ENCODE measurements at places on chromosomes 11 and 22.

- no peak for DNase-seq
Measured at GRCh38 chr11:40100162-40100553, 1359.3 kb downstream of the LRRC4C start.

DNA sequence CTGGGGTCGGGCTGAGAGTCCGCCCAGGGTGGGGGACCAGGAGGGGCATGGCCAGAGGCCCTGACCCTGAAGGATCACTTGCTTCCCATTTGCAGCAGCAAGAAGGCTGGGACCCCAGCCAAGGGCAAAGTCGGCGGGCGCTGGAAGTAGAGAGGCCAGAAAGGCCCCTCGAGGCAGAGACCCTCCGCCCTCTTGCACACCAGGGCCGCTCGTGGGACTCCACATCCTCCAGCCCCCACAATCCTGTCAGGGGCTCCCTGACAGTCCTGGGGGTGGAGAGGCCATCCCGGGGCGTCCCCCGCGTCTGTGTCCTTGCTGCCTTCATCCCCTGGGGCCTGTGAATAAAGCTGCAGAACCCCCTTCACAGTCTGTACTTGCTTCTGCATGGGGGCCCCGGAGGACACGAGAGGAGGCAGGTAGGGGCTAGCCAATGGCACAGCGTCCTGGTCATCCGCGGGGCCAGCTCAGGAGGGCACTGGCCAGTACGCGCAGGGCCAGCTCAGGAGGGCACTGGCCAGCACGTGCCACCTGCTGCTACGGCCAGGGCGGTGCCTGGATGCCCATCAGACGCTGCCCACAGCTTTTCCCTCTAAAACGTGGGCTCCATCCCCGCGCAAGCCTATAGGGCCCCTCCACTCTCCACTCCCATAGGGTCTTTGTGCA, 8.7 kb upstream of the MRPL23 start:
- DNase-seq = no peak

- DNase-seq = no peak
Measured at GRCh38 chr22:38012604-38013072, 28.3 kb upstream of the SOX10 start.

GRCh38 chr22:45246060-45246985, 5.6 kb upstream of the KIAA0930 start:
- DNase-seq = no peak

DNA sequence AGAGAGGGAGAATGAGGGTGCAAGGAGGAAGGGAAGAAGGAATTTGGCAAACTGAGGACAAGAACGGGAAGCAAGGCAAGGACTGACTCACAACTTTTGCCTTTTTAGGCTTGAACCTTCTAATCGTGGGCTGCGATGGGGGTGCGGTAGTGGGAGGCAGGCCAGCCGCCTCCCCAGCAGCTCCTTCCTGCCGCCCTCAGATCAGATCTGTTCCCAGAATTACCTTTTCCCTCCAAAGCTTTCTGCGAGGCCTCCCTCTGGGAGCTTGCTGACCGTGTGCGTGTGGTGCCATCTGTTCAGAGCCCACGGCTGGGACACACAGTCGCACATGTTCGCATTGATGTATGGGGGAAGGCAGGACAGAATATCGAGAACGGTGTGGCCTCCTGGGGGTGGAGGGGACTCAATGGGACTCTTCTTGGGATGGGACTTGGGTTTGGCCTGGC, 86.9 kb upstream of the PARVA start:
- DNase-seq = no peak

GRCh38 chr11:11975201-11976092, 33.0 kb downstream of the DKK3 start:
- DNase-seq = no peak

GRCh38 chr11:79950172-79950571, 509.3 kb upstream of the TENM4 start:
- no peak for DNase-seq

DNA sequence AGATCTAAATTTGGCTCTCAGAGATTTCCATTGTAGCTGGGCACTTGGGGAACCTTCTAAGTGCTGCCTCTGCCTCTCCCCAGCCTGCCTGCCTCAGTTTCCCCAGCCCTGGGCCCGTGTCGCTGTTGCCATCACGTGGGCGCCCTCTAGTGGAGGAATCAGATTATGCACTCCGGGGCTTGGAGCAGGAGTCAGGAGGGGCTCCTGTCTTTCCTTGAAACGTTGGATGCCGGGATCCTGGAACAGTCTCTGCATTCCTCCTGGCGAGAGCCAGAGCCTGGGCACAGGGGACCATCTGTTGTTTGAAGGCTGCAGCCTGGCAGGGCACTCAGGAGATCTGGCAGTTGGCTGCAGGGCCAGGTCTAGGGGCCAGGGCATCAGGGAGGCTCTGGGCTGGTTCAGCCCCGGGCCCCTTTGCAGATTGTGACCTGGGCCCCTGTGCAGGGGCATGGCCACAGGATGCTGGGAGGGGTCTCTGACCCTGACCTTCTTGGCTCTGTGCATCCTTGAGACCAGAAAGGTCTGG, 71.6 kb downstream of the LRP5 start:
- DNase-seq = peak; percentile 38

DNA sequence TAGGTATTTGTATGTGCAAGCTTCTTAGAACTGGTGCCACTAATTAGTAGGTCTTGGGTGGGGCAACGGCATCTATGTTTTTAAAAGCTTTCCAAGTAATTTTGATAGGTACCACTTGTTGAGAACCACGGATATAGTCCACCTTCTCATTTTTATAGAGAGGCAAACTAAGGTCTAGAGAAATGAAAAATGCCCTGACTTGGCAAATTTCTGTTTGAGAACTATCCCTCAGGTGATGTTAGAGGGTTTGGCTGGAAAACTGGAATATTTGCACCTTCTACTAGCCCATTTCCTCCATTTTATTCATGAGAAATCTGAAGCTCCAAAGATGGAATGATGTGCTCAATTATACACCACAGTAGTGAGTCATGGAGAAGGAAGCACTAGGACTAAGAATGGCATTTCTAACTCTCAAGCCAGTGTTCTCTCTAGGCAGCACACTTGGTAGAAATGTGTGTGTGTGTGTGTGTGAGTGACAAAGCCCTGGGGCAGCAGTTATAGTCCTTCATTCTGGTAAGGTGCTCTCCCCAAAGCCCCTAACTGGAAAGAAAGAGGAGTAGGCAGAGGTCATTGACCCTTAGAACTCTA, 1.8 kb upstream of the TMEM86A start:
- DNase-seq = no peak

DNA sequence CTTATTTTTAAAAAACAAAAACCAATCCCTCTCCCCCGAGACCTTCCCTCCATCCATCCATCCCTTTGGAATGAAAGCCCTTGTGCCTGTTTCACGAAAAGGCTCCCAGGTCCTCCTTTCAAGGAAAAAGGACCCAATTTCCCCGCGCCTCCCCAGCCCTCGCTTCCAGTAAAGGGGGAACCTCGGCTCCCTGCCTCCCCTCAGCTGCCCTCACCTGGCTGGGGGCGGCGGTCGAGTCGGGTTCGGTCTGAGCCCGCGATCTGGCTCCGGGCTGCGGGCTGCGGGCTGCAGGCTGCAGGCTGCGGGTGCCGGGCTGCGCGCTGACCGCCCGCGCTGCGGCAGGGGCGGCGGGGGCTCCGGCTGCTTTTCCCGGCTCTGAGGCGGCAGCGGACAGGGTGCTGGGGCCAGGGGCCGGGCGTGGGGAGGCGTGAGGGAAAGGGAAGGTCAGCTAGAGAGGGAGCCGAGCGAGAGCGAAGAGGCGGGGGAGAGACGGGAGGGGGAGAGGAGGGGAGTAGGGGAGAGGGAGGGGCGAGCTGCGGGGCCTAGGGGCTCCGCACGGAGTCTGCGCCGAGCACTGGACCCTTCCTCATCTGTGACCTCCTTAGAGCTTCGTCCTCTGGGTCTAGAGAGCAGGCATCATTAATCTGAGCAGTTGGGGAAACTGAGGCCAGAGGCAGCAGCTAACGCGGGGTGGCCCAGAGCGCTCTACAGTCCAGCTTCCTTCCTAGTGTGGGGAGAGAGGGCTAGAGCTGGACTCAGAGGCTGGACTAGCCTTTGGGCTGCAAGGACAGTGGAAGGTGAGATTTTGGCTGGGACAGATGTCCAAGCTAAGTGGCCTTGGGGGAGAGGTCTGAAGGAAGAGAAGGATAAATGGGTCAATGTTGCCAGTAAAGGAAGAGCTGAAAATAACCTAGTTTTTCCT, at the start of gene C1QTNF4:
Gene C1QTNF4 (minus strand): TSS at position 478 of the 922 bp plus-strand sequence. CDS start 3,601 bp downstream, outside the sequence.
- no peak for DNase-seq

GRCh38 chr11:83611600-83611999, 325.4 kb upstream of the CCDC90B start:
- no peak for DNase-seq

GRCh38 chr11:61195719-61196118, 7.6 kb upstream of the PGA3 start:
- no peak for DNase-seq

DNA sequence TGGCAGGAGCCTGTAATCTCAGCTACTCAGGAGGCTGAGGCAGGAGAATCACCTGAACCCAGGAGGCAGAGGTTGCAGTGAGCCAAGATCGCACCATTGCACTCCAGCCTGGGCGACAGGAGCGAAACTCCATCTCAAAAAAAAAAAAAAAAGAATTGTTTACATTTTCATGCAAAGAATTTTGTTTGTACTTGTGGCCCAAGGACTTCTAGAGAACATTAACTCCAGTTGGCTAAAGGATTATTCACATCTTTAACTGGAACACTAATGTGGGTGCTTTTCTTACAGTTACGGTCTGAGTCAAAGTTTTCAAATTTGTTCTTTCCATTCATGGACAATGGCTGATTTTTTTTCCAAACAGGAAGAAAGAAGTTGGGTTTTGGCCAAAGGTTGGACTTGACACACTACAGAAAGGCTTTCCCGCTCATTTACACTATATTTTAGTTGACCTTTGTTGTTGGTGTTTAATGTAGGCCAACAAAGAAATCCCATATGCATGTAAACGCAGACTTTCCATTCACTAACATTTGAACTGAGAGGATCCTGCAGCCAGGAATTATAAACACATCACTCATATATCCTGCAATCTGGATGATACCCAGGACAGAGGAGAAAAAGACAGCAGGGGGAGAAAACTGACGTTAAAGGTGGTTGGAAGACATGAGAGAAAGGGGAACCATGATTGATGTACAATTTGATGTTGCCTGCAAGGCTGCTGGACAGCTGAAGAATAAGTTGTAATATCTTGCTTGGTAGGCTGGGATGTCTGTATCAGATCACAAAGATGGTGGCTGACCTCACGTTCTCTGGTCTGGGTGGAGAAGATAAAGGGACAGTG, 13.1 kb downstream of the POU2AF1 start:
- no peak for DNase-seq

DNA sequence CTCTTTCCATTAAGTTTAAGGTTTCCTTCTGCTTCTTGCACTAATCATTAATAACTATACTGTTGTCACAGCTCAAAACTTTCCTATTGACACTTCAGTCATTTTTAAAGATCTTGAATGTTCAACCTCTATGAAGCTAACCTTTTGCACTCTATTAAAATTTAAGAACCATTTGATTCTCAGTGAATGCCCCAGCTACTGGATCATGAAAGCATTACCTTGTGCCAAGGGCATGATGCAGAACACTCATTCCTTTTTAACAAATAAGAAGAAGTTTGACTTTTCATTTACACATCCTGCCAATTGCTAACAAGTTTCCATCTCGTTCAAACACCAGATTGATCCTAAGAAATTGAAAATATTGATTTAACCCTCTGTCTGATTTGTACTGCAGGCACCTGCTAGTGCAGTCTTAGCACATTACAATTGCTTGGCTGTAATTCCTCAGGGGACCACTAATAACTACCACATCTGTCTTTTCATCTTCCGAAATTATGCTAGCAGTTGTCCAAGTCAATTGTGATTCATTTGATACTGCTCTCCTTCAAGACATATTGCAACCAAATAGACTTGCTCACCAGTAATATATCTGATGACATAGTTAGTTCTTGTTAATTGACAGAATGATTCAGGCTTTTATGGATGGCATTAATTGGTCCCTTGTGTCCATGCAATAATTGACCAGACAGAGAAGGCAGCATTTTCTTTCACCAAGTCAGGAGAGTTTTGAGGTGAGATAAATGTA, 158.4 kb downstream of the TEAD1 start:
- no peak for DNase-seq

DNA sequence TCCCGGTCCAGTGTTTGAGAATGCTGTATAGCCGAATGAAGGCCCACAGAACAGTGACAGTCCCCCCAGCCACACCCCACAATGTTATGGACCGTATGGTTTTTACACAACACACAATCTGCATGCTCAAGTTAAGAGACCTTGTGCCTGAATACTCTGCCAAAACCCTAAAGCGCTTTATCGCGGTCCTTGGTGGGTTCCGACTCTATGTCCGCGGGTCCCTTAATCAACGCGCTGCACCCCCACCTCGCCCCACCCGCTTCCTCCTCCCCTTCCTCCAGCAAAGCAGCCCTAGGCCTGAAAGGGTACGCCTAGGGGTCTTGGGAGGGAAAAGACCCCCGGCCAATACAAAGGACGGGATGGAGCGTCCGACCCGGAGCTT, 442 bp downstream of the COPB1 start:
- DNase-seq = no peak

- no peak for DNase-seq
Measured at GRCh38 chr11:63892228-63892627, 24.7 kb downstream of the RCOR2 start.

DNA sequence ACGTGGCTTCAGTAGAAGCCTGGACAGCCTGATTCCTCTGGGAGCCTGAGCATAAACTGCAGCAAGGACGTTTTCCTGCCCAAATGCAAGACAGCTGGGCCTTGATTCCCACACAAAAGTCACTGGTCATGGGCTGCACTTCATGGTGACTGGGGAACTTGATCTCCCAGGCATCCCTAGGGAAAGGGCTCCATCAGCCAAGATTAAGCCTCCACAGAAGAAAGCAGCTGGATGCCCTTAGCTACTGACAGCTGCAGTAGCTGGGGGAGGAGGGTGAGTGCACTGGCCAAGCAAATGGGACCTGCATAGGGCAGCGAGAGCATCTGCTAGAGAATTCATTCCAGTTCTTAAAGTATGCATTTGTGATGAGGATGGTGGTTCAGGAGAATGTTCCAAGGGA, 267.4 kb upstream of the ISX start:
- no peak for DNase-seq

Measured in activated CD8-positive, alpha-beta memory T cell treated with anti-CD3 and anti-CD28 coated beads for 1 hour (primary cell).